ENCODE measurements at places on chromosomes 3 and 15. TPM values are rescaled to one million over a fixed set of nuclear protein-coding genes. Genes with fewer than 3 reads are reported as not detected.

GNAT1 gene
- not detected for total RNA-seq

CCR1 gene
- total RNA-seq, result not detected

CLRN1 gene
- total RNA-seq, result not detected

GRCh38 chr15:52667597-52667996 is 11.6 kb downstream of the ATOSA start:
- no peak overlapping the region for H3K4me3 ChIP-seq
- no peaks in the 10 kb centered on the region for H3K36me3 ChIP-seq
- DNase-seq, result no peak
- H3K4me1 ChIP-seq, result no peaks in the 10 kb centered on the region
- no peaks in the 10 kb centered on the region for H3K27me3 ChIP-seq
- H3K27ac ChIP-seq, result no peak overlapping the region

SLC2A2 gene
- not detected for total RNA-seq

DNA sequence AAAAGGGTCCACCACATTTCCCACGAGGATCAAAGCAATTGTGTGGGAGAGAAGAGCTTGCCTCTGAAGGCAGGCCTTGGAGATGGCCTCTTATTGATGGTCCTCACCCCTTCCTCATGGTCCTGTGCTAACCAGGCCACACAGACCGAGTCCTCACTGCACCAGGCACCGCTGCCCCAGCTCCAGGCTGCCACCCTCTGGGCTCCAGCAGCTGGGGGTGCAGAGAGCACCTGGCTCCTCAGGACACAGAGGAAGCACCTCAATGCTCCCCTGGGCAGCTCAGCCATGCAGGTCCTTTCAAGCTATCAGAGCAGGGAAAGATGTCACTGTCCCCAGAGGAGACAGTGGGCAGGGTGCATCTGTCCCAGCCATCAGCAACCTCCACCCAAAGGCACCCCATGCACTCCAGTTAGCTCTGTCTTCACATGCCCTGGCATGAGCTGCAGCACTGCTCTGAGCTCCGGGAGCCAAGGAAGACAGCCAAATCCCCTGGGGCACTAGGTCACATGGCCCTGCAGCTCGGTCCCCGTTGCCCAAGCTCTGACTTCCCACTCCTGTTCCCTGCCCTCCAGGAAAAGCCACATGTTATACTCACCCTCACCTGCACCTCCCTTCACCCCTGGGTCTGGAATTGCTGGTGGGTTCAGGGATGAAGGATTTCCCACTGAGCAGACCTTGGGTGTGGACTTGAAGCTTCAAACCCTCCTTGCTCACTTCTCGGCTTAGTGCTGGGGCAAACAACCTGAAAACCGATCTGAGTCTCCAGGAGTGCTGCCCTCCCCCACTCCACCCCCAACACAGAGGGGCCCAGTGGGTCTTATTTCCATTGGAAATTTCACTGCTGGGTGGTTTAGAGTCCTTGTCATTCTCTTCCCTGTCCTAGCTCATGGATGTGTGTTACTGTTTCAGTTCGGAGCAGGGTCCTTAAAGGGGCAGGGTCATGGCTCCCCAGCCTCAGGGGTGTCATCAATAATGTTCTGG is 32.6 kb downstream of the ALS2CL start:
- DNase-seq, result peak; percentile 28
- no peaks in the 10 kb centered on the region for H3K36me3 ChIP-seq
- no peak overlapping the region for H3K4me3 ChIP-seq
- no peak overlapping the region for H3K27ac ChIP-seq
- peaks cover 18% of the 10 kb centered on the region for H3K4me1 ChIP-seq

CYP11A1 gene
- total RNA-seq, result 1.7 TPM

DNA sequence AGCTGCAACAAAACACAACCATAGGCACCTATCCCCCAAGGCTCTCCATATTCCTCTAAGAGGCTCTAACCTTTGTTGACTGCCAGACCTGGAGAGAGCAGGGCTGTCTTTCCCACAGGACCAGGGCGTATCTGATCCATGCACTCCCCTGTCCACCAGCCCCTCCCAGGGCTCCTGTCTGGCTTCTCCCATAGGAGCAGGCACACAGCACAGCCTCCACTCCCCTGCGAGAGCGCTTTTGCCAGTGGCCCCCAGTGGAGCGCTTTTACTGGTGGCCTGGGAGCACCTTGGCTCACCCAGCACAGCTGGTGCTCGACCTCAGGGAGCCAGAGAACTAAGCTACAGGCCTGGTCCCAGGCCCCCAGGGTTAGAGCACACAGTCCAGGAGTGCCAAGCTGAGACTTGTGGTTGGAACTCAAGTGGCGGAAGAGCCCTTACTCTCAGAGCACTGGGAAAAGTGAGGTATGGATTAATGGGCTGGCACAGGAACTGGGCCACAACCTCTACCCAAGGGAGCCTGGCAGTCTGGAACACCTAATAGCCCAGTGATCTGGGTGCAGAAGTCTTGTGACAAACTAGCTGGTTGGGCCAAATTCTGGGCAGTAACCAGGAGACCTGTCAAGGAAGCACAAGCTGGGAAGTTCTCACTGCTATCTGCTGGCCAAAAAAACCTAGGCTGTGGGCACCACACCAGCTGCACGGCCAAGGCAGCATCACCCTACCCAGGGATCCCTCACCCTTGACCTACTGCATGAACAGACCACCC is 79.6 kb downstream of the PPP2R3A start:
- no peaks in the 10 kb centered on the region for H3K27me3 ChIP-seq
- H3K36me3 ChIP-seq, result peaks cover 9% of the 10 kb centered on the region
- no peak overlapping the region for H3K27ac ChIP-seq
- H3K4me3 ChIP-seq, result no peak overlapping the region
- no peaks in the 10 kb centered on the region for H3K4me1 ChIP-seq

- H3K36me3 ChIP-seq, result no peaks in the 10 kb centered on the region
- H3K27me3 ChIP-seq, result no peaks in the 10 kb centered on the region
- no peak for DNase-seq
- no peak overlapping the region for H3K4me3 ChIP-seq
- H3K4me1 ChIP-seq, result no peaks in the 10 kb centered on the region
These were observed 204.3 kb downstream of the ZBTB20 start for GRCh38 chr3:114942773-114943172.

EPHA3 gene
- 0.59 TPM for total RNA-seq

GASK1A gene
- 5.3 TPM for total RNA-seq

DNASE1L3 gene
- not detected for total RNA-seq

NEIL1 gene
- total RNA-seq, result 16.5 TPM

DNA sequence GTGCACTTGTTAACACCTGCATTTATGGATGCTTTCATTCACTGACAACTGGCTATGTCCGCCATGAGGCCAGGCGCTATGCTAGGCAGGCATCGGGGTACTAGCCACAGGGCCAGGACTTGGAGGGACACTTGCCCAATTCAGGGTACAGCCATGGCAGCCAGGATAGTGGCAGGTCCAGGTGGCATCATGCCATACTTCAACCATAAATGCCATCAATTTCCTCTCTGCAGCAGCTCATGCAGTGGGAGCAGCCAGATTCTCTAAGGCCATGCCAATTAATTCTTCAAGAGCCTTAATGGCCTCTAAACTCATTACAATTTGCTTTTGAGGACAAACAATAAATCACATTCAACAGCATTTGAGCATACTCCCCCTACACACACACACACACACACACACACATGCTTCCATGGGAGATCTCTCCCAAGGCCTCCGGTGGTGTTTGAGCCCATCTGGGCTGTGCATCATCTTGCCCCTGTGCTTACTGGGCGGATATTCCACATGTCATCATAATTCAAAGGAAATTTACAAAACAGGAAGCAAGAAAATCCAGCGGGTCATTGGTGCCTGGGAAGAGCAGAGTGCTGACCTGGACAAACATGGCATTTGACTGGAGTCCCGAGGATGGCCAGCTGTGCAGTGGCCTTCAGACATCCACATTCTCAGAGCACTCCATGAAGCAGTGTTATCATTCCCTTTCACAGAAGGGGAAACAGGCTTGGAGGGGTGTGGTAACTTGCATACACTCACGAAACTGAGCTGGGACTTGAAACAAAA is 109.1 kb downstream of the IQSEC1 start:
- no peak for DNase-seq
- H3K4me1 ChIP-seq, result peaks cover 4% of the 10 kb centered on the region
- H3K27ac ChIP-seq, result no peak overlapping the region
- H3K27me3 ChIP-seq, result no peaks in the 10 kb centered on the region

DISP2 gene
- total RNA-seq, result 0.59 TPM

- DNase-seq, result no peak
- no peak overlapping the region for H3K27ac ChIP-seq
- H3K27me3 ChIP-seq, result no peaks in the 10 kb centered on the region
- H3K4me3 ChIP-seq, result no peak overlapping the region
These were observed 384.5 kb upstream of the IL12A start for GRCh38 chr3:159604151-159604581.

GRCh38 chr15:75338661-75339240 is 2.9 kb downstream of the COMMD4 start:
- H3K27ac ChIP-seq, result no peak overlapping the region
- no peak for DNase-seq
- no peak overlapping the region for H3K4me3 ChIP-seq
- H3K27me3 ChIP-seq, result no peaks in the 10 kb centered on the region
- no peaks in the 10 kb centered on the region for H3K4me1 ChIP-seq
- peaks cover 18% of the 10 kb centered on the region for H3K36me3 ChIP-seq

DNA sequence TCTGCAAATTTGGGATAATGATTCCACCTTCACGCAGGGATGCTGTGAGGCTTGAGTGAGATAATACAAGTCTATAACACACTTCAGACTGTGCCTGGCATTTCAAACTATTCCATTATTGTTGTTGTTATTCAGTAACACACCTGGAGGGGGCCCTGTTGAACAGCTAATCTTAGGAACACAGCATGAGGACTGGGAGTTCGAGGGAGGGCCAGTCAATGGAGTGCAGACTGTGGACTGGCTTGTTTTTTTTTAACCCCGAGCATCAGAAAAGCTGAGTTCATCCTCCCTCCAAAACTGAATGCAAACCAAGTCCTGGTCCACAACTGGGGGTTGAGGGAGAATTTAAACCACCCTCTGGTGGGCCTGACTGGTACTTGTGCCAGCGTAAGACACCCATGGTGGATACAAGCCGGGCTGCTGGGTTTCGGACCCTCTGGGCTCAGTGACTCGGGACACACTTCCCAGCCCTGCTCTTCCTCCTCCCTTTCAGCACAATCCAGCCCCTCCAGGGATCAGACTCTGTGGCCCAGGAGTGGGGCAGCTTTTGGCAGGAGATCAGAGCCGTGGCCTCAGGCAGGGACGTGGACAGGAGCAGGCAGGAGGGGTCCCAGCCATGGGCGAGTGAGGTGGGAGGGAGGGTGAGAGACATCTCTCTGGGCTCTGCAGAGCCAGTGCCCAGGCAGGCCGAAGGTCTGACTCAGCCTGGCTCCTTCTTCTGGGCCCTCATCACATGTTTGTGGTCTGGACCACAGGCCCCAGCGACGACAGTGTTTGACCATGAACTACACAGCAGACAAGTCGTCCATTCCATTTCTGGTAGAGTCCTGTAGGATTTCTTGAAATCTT is 36.3 kb upstream of the MEX3B start:
- H3K4me3 ChIP-seq, result no peak overlapping the region
- H3K27ac ChIP-seq, result no peak overlapping the region
- no peaks in the 10 kb centered on the region for H3K27me3 ChIP-seq
- no peaks in the 10 kb centered on the region for H3K4me1 ChIP-seq
- no peaks in the 10 kb centered on the region for H3K36me3 ChIP-seq
- DNase-seq, result peak; percentile 71

DNA sequence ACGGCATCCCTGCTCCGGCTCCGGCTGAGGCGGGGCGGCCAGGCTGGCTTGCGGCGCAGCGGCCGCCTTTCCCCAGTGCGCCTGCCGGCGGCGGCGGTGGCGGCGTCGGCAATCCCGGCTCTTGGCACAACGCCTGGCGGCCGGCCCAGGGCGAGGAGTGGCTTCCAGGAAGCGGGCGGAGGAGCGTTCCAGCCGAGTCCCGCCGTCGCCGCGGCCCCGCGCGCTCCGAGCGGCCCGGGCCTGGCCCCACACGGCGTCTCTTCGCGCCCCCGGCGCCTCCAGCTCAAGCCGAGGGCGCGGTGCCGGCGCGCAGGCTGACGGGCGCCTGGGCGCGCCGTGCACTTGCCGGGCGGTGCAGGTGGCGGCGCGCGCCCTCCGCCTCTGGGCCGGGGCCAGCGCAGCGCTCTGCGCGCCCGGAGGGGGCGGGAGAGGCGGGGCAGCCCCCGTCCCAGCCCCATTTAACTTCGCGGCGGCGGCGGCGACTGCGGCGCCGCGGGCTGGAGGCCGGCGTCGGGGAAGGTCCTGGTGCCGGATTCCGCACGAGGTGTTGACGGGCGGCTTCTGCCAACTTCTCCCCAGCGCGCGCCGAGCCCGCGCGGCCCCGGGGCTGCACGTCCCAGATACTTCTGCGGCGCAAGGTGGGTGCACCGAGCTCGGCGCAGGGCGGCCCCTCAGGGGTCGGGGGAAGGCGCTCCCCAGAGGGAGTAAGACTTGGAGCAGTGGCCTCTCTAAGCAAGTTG is at the start of gene ADAMTSL3:
ADAMTSL3 (plus strand) TSS at position 485 of the 740 bp plus-strand sequence. CDS start 1,639 bp downstream, outside the sequence.
- H3K4me3 ChIP-seq, result peak within 1 kb of the TSS; percentile 83
- peaks cover 19% of the 10 kb centered on the region for H3K27me3 ChIP-seq
- H3K36me3 ChIP-seq, result no peaks in the 10 kb centered on the region
- peak; percentile 69 for DNase-seq

DNA sequence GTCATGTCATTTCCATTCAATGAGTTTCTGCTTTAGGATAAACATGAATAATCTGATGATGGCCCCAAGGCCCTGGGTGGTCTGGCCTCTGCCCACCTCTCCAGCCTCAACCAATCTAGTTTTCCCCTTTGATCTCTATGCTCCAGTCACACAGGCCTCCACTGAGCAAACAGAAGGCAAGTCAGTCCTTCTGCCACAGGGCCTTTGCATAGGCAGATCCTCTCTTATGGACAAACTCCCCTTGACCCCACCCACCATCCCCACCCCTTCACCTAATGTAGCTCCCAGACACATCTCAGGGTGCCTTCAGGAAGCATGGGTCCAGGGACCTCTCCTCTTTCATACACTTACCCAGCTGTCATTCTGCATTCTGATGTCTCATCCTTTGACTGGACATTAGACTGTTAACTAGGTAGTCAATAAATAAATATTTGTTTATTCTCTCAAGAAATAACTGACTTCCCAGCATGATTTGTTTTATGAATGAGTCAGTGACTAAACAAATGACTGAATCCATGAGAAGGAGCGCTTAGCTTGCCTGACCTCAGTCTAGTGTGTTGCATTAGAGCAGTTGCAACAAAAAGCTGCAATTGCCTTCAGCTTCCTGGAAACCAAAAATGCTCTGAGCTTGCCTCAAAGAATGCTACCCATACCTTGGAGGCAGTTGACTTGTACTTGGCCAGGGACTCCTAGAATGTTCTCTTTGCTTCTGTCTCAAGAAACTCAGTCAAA is 386.6 kb upstream of the WNT5A start:
- H3K4me1 ChIP-seq, result no peaks in the 10 kb centered on the region
- no peak overlapping the region for H3K4me3 ChIP-seq
- H3K27me3 ChIP-seq, result no peaks in the 10 kb centered on the region

ZNF860 gene
- 2.6 TPM for total RNA-seq

GRCh38 chr15:48178648-48178931 is 495 bp upstream of the MYEF2 start:
- no peak for DNase-seq
- no peaks in the 10 kb centered on the region for H3K36me3 ChIP-seq
- no peaks in the 10 kb centered on the region for H3K27me3 ChIP-seq
- peak overlapping the region; percentile 90 for H3K4me3 ChIP-seq
- peaks cover 2% of the 10 kb centered on the region for H3K4me1 ChIP-seq

- no peaks in the 10 kb centered on the region for H3K4me1 ChIP-seq
- no peak overlapping the region for H3K4me3 ChIP-seq
- no peaks in the 10 kb centered on the region for H3K27me3 ChIP-seq
- no peaks in the 10 kb centered on the region for H3K36me3 ChIP-seq
- no peak for DNase-seq
These were observed 3.2 kb downstream of the GPR171 start for GRCh38 chr3:151199554-151200438.

All from H9 (cell line).